ENCODE measurements at places on chromosomes 2 and 18.

- DNase-seq: peak; percentile 95
Observed at GRCh38 chr2:85813982-85814801, 60.4 kb downstream of the ATOH8 start.

GRCh38 chr2:132632000-132632649 lies 37.9 kb downstream of the LYPD1 start:
- DNase-seq: peak; percentile 82

DNA sequence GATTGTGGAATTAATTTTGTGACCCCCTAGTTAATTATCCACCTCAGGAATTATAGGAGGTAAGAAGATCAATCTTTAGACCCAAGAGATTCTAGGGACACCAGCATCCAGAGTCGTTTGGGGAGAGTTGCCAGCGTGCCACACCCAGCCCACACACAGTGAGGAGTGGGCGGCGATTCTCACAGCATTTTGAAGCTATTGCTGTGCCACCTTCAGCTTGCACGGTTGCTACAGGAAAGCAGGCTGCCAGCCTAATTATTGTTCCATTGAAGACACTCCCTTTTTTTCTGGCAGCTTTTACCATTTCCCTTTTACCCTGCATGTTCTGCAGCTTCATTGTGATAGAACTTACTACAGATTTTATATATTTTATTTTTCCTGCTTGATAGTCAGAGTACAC lies 13.1 kb upstream of the MYL12A start:
- no peak for DNase-seq

DNA sequence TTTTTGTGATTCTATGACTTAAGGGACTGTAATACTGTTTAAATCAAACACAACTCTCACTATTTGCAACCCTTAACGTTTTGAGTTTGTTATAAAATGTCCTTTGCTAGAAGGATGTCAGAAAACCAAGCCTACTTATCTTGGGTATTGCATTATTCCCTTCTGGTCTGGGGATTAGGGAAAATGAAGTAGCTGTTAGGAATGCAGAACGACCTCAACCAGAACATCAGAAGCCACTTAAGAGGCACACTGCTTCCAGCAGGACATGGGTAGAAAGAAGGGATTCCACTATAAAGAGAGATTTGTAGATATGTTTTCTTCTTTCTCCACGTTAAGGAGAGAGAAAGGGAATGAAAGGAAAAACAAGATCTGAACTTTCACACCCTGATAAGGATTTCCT lies 101.2 kb downstream of the SETBP1 start:
- DNase-seq: peak; percentile 82

DNA sequence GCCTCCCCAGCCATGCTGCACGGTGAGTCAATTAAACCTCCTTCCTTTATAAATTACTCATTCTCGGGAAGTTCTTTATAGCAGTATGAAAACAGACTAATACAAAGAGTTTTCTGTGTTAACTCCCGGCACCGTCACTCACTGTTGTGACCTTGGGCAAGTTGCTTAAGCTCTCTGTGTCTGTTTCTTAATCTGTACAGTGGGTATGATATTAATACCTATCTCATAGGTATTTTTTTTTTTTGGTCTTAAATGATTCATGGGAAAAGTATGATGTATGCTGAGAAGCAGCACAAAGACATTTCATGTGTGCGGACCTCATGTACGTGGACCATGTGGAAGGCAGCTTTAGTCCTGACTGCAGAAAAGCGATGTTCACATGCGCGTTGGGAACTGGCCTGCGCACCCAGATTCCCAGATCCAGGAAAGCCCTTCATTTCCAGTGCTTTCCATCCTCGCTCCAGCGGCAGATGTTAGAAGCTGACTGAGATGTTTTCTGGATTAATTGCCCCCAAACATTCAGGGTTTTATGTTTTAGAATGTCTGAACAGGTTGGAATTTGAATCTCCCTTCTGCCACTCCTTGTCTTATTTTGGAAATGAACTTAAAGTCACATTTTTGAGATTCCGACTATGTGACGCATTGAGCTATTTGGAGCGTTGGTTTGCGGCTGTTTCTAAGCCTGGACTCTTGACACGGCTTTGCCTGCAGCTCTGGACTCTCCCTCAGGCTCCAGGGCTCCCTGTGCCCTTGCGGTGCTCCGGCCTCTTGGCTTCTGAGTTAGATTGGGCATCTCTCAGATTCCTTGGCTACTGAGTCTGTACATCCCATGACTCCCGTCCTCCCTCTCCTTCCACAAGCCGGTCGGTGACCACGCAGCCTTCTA lies 61.4 kb downstream of the SLC4A3 start:
- peak; percentile 96 for DNase-seq

- DNase-seq: no peak
Observed at GRCh38 chr18:72738136-72738535, 129.7 kb downstream of the NETO1 start.

- DNase-seq: no peak
Observed at GRCh38 chr2:198157314-198157713, 352.9 kb downstream of the PLCL1 start.

DNA sequence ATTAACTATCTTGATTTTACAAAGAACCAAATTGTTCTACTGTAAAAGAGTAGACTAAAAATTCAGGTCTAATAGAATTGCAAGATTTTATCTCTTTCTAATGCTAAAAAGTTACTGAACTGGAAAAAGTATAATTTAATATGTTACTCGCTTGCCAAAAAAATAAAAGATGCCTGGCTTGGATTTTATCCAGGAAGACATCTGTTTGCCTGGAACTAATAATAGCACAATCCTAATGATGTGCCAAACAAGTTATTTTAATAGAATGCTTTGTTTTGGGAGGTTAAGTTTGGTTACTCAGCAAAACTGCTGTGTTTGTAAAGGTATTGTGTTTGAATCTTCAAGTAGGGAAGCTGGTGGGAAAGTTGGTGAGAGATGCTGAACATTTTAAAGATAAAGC lies 19.4 kb upstream of the ZSWIM2 start:
- no peak for DNase-seq

GRCh38 chr2:100248044-100248330 lies 74.3 kb downstream of the LONRF2 start:
- no peak for DNase-seq

DNA sequence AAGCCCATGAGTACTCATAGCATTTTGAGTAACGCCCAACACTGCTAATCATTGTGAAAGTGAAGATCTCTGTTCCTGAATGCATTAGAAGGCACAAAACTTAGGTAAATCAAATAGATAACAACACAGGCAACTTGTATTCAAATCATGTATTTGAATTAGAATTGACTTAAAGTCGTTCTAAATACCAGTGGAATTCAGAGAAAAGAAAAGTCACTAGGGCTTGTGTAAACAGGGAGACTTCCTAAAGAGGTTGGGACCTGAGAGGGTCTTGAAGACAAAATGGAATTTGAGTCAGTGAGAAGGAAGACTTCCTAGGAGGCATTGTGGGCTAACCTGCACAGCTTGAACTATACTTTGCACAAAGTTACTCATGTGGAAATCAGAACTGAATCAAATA lies 127.2 kb downstream of the CTNNA2 start:
- DNase-seq: no peak

GRCh38 chr2:70087702-70088597 lies 673 bp downstream of the PCBP1 start:
- DNase-seq: peak; percentile 76

DNA sequence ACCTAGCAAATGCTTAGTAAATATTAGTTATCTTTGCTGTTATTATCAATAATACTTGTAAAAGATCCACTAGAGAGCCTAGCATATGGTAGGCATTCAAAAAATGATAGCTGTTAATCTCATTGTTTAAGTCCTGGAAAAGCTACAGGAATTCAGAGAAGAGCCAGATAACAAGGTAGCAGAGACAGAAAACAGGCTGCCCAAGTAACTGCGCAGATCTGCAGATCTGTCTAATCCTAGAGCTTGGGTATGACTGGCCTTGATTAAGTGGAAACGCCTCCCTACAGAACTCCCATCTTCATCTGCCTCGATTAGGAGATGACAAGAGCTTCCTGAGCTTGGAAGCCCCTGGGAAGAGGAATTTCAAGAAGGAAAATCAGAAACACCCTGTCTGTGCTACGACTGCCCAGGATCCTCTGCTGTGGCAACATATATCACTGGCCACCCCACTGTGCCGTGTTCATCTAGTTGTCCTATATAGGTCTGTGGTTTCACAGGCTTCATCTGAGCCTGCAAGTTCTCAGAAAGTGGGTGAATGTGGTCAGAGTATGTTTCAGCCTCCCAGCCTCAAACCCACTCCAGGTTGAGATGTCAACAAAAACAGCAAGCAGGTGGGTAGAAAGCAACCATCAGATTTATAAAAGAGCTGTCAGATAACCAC lies 151.5 kb upstream of the PKDCC start:
- no peak for DNase-seq

DNA sequence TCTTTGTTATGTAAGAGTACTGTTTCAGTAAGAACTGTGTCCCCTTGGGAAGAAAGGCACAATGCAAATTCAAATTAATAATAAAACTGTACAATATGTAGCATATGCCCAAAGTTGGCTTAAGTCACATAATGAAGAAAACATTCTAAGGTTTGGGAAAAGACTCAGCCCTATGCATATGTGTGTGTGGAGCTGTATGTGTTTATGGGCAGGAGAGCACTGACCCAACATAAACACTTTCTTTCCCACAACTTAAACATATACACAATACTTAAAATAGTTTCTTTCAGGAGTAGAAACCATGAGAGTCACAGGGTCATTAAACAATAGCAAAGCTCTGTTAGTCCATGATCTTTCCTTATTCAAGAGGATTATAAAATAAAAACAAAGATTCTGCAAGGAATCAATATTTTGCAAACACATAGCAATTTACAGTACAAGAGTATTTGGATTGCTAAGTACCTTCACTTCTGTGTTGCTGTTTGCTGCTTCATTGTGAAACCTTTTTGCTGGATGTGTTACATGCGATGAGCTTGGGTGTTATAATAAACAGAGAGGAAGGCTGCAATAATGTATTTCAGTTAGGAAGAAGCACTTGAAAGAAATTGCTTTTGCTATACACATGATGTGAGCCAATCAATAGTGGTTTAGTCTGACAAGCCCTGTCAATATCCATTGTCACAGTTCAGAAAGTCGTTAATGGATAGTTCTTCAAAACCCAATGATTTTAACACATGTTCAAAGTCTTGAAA lies 347.3 kb downstream of the ARHGAP15 start:
- no peak for DNase-seq

DNA sequence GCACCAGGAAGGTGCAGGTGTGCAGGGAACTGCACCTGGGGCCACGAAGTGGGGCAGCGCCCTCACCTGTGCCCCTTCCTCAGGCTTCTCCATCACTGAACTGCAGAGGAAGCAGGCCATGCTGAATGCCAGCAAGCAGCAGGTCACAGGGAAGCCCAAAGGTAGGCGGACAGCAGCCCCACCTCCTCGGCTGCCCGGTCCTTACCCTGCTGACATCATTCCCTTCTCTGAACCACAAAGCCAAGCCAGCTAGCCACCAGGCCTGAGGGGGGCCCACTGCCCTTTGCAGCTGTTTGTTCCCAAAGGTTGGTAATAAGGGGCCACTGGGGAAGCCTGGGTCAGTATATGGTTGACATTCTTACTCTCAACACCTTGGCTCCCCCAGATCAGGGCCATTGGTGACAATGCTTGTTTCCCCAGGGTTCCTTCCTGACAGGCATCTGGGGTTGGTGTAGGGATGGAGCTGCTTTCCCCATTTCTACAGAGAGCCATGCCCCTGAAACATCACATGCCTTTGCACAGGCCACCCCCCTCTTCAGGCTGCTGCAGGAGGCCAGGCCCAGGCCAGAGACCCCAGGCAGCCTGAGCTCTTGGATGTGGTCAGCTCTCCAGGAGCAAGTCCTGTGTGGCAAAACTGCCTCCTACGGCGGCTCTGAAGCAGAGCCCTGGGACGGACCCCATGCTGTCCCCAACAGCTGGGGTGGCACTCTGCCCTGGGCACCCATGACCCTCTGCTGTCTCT lies 47.8 kb downstream of the FAM168B start:
- no peak for DNase-seq

GRCh38 chr18:67776929-67777328 lies 260.4 kb upstream of the DSEL start:
- no peak for DNase-seq

DNA sequence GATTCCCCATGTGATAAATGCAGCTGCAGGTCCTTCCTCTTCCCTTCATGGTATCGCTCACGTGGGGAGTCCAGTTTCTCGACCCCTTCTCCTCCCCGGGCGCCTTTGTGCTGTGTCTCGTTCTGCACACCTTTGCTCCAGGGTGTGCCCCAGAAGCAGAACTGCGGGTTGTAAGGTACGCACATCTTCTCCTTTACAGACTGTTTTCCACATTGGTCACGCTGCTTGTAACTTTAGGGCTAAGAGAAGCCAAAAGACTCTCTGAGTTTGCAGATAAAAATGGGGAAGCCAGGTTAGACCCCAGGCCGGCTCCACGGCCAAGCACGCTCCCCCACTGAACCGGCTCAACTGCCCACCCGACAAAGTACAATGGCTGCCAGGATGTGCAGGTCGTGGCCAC lies 45.9 kb upstream of the TFCP2L1 start:
- no peak for DNase-seq

GRCh38 chr2:66539452-66539851 lies 104.5 kb downstream of the MEIS1 start:
- DNase-seq: no peak

- DNase-seq: no peak
Observed at GRCh38 chr2:134764164-134764563, 45.4 kb upstream of the TMEM163 start.

DNA sequence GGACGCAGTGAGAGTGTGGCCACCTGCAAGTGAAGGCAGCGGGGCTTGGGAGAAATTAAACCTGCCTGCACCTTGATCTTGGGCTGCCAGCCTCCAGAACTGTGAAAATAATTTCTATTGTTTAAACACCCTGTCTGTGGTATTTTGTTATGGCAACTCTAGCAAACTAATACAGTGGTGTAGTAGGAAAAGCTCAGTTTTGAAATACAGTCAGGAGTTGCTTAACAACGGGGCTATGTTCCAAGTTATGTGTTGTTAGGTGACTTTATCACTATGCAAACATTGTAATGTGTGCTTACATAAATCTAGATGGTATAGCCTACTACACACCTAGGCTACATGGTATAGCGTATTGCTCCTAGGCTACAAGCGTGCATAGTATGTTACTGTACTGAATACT lies 93.4 kb upstream of the FN1 start:
- peak; percentile 56 for DNase-seq

DNA sequence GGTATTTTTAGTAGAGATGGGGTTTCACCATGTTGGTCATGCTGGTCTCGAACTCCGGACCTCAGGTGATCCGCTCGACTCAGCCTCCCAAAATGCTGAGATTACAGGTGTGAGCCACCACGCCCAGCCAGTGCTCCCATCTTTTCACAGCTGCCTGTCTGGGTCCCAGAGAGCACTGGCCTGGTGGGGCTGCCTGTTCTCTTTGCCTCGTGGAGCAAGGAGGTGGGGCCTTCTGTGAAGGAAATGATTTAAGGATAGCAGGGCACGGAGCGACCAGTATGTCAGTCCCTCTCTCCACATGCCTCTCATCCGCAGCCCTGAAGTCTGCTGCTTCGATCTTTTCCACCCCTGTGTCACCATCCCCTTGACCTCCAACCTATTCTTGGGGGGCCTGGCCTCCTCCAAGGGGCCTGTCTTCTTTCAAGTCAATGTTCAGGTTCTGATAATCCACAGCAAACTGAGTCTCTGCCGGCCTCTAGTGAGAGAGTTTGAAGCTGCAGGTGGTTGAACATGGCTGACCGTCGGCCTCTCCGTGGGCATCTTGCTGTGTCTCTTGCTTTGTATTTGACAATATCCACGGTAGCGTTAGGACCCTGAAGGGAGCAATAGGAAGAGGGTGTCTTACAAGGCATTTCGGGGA lies 28.2 kb upstream of the GIGYF2 start:
- peak; percentile 56 for DNase-seq

GRCh38 chr2:85163675-85164074 lies 30.5 kb downstream of the TCF7L1 start:
- no peak for DNase-seq

GRCh38 chr2:62309465-62310091 lies 113.7 kb downstream of the B3GNT2 start:
- no peak for DNase-seq
